Parietal lobe (tissue), 2 donors: ENCODE measurements at places on chromosomes 11 and 22. TPM values are rescaled to one million over a fixed set of nuclear protein-coding genes. Genes with fewer than 3 reads are reported as not detected.

The APOBEC3B gene
- total RNA-seq, result not detected

The TUB gene
- 90.8 TPM for total RNA-seq

The EMID1 gene
- 45.4 TPM for total RNA-seq

The C11orf42 gene
- total RNA-seq, result not detected

The SLC15A3 gene
- 1.9 TPM for total RNA-seq

The CHADL gene
- total RNA-seq, result 3.4 TPM

The OR2AG1 gene
- total RNA-seq, result not detected

The CALCA gene
- total RNA-seq, result not detected

The PHF5A gene
- total RNA-seq, result 34.4 TPM

The POLD3 gene
- 27.9 TPM for total RNA-seq

The SERHL2 gene
- 5.3 TPM for total RNA-seq

The TP53I11 gene
- 63.5 TPM for total RNA-seq

The PDGFD gene
- 13.1 TPM for total RNA-seq

The SPDYC gene
- not detected for total RNA-seq

The SAA1 gene
- not detected for total RNA-seq
